Activated naive CD8-positive, alpha-beta T cell treated with anti-CD3 and anti-CD28 coated beads for 36 hours (primary cell): ENCODE measurements at places on chromosomes 2 and 18. TPM values are rescaled to one million over a fixed set of nuclear protein-coding genes. Genes with fewer than 3 reads are reported as not detected.

DNA sequence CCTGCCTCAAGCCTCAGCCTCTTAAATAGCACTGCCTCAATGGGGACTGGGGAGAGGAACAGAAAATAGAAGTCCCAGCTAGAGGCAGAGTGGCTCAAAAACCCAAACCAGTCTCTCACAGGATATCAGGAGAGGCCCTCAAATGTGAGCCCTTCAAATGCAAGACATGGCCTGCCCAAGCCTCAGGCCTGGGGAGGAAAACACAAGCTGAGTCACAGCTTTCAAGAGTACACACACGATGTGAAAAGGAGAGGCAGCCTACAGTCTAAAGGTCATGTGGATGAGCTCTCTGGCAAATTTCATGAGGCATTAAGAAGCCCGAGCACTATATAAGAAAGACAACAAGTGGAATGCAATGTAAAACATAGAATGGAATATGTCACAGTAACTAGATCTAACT is 316.6 kb upstream of the MEX3C start:
- H3K4me1 ChIP-seq: no peaks in the 10 kb centered on the region
- H3K36me3 ChIP-seq: no peaks in the 10 kb centered on the region
- no peak overlapping the region for H3K4me3 ChIP-seq
- H3K27ac ChIP-seq: no peak overlapping the region

DNA sequence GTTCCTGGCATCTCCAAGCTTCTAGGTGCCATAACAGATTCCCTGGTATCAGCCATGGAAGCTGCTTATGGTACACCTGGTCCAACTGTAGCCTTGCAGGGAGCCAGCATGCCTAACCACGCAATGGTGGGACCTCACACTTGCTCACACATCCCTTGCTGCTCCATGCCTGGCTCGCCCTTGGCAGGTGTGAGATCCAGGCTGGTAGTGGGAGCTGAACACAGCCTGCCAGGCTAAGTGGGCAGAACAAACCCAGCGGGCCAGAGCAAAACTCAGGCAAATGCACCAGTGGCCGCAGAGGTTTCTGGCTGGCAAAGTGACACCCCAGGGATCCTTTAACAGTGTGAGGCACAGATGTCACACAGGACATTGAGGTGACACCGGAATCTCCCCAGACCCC is 185.8 kb downstream of the NDUFA10 start:
- H3K27ac ChIP-seq: no peak overlapping the region
- no peak for DNase-seq
- H3K27me3 ChIP-seq: peaks cover 9% of the 10 kb centered on the region
- H3K4me3 ChIP-seq: no peak overlapping the region
- no peaks in the 10 kb centered on the region for H3K36me3 ChIP-seq

DNA sequence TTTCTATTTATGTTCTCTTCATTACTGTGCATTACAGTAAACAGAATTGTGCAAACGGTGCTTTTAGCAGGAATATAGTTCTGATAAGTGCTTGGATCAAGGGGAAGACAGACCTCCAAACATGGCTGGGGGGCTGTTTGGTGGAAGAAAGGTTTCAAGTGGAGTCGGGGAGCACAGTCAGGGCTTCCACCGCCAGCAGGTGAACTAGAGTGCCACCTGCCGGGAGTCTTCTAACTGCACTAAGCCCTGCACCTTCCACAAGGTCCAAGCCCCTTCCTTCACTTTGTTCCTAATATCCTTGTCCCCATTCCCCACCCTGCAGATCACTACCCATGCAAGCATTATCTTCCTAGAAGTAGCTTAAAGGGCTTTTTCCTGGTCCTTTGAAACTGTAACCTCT is 11.1 kb downstream of the ONECUT2 start:
- peak; percentile 14 for DNase-seq
- no peaks in the 10 kb centered on the region for H3K36me3 ChIP-seq
- peaks cover 79% of the 10 kb centered on the region for H3K27me3 ChIP-seq
- H3K27ac ChIP-seq: no peak overlapping the region
- H3K4me1 ChIP-seq: peaks cover 4% of the 10 kb centered on the region

DNA sequence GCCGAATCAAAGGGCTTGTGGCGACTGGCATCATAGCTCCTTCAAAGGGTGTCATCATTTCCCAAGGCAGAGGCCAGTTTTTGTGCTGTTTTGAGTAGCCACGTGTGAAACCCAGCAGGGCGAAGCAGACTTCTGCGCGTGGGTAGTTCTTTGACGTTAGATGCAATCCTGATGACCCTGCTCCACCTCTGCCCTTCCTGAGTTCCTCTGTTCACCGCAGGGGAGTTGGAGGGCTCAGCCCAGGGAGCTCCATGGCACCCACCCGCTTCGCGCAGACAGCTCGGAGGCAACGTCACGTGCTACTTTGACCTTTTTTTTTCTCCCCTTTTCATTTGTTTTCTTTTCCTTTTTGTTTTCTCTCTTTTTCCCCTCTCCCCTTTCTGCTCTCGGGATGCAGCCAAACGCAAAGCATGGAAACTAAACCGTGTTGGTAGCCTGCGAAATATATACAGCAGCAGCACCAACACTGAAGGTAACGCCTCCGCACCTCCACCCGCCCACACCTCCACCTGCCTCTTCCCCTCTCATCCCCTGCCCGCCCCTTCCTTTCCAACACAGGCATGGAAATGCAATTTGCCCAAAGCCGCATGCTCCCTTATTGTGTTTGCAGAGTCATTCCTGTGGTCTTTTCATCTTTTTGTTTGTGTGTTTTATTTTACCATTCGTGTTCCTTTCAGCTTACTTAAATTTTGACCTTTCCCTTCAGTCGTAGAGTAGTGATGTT is 153.6 kb downstream of the GBX2 start:
- H3K27me3 ChIP-seq: peaks cover 19% of the 10 kb centered on the region
- no peak overlapping the region for H3K4me3 ChIP-seq
- no peak overlapping the region for H3K27ac ChIP-seq
- no peaks in the 10 kb centered on the region for H3K36me3 ChIP-seq

GRCh38 chr2:8414946-8415879 is 266.6 kb upstream of the ID2 start:
- H3K36me3 ChIP-seq: no peaks in the 10 kb centered on the region
- no peak overlapping the region for H3K27ac ChIP-seq
- peaks cover 4% of the 10 kb centered on the region for H3K27me3 ChIP-seq
- H3K4me1 ChIP-seq: peaks cover under 1% of the 10 kb centered on the region

- peaks cover 41% of the 10 kb centered on the region for H3K27me3 ChIP-seq
- H3K4me3 ChIP-seq: no peak overlapping the region
- H3K4me1 ChIP-seq: no peaks in the 10 kb centered on the region
- peaks cover 2% of the 10 kb centered on the region for H3K36me3 ChIP-seq
Observed at GRCh38 chr18:77366067-77366719, 116.5 kb downstream of the GALR1 start.

DNA sequence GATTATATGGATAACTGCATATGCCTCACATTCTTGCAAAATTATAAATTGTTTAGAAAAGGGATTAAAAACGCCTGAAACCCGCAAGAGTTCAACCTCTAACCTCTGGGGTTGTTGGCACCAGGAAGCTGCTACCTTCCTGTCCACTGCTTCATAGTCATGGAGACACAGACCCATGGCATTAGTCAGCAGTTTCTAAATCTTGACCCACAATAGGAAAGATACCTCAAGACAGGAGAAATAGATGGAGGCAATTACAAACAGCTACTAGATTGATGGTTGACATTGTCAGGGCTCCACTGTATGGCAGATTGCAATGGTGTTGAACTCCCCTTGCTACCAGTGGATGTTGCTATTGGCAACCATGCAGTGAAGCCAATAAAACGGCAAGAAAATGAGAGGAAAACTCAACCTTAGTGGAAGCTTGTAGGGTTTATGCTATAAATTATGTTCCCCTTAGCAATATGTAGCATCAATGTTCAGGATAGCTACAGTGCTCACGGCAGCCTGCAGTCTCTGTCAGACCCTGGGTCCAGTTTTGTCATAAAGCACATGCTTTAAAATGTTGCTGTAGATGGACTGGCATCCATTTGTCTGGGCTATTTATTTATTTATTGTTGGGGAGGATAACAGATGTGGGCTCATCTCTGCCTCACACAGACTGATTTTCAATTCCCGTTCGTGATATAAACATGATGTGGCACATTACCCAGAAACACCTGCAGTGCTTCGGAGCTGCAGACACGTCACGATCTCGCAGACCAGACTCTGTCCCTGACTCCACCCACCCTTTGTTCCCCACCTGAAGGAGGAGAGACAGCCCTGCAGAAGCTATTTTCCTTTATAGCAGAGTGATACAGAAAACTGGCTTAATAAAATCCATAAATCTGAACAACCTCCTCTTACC is 233.4 kb downstream of the AGPS start:
- peaks cover 7% of the 10 kb centered on the region for H3K4me1 ChIP-seq
- H3K36me3 ChIP-seq: no peaks in the 10 kb centered on the region
- H3K27ac ChIP-seq: no peak overlapping the region
- no peak overlapping the region for H3K4me3 ChIP-seq
- H3K27me3 ChIP-seq: peaks cover 8% of the 10 kb centered on the region

DNA sequence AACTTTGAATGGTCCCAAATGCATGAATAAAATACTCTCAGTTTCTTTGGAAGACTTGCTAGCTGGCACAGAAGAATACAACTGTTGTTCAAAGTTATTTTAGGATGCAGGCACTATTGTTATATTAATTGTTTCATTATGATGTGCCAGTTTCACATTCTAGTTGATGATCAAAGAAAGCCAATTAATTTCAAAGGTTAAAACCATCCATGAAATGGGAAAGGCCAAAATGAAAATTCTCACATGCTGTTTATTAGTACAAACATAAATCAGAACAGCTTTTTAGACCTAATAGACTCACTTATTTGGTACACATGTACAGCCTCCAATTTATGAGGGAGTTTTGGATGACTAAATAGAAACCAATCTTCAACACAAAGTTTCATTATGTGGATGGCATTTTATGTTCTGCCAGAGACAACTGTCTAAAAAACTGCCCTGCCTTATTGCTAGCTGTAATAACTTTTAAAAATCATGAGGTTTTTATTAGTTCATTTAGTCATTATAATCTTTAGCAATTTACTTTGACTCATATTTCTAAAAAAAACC is 42.2 kb downstream of the RFTN2 start:
- no peak for DNase-seq
- no peaks in the 10 kb centered on the region for H3K36me3 ChIP-seq
- no peak overlapping the region for H3K4me3 ChIP-seq
- no peaks in the 10 kb centered on the region for H3K27me3 ChIP-seq

- peaks cover 42% of the 10 kb centered on the region for H3K27me3 ChIP-seq
- no peak overlapping the region for H3K27ac ChIP-seq
- H3K36me3 ChIP-seq: no peaks in the 10 kb centered on the region
- peaks cover 7% of the 10 kb centered on the region for H3K4me1 ChIP-seq
- DNase-seq: peak; percentile 16
- H3K4me3 ChIP-seq: no peak overlapping the region
Observed at GRCh38 chr2:1854729-1855547, 110.6 kb upstream of the PXDN start.

DNA sequence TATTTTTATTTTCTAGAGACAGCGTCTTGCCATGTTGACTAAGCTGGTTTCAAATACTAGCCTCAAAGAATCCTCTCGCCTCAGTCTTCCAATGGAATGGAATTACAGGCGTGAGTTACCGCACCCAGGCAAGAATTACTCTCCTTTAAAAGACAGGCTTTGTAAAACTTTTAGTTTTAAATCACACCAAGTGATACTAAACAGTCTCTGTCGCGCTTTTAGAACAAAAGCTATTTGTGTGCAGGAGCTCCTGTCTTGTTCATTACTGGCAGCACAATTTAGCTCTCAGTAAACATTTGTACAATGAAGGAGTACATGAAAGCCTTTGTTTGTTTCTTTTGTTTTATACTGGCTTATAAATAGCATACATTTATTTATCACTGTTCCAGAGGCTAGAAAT is 1719.2 kb upstream of the PIK3C3 start:
- no peak overlapping the region for H3K27ac ChIP-seq
- DNase-seq: no peak
- no peaks in the 10 kb centered on the region for H3K4me1 ChIP-seq
- no peak overlapping the region for H3K4me3 ChIP-seq
- H3K27me3 ChIP-seq: no peaks in the 10 kb centered on the region
- H3K36me3 ChIP-seq: no peaks in the 10 kb centered on the region

DNA sequence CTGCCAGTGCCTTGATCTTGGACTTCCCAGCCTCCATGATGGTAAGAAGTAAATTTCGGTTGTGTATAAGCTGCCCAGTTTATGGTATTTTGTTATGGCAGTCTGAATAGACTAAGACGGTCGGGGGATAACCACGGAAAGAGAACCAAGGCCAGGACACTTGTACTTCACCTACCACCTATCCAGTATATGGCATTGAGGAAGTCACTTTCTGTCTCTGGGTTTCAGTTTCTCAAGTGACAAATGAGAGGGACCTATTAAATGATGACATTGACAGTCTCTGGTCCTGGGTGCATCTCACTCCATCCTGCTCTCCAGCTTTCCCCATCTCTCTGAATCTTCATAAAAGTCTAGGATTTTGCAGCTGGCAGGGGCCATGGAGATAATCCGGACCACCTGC is 183.8 kb upstream of the MSH6 start:
- no peaks in the 10 kb centered on the region for H3K27me3 ChIP-seq
- no peaks in the 10 kb centered on the region for H3K36me3 ChIP-seq
- H3K27ac ChIP-seq: no peak overlapping the region
- DNase-seq: no peak

- H3K27ac ChIP-seq: no peak overlapping the region
- DNase-seq: no peak
- no peaks in the 10 kb centered on the region for H3K27me3 ChIP-seq
- H3K36me3 ChIP-seq: no peaks in the 10 kb centered on the region
Observed at GRCh38 chr2:46831869-46832265, 83.7 kb downstream of the MCFD2 start.

GRCh38 chr2:155080373-155080772 is 381.9 kb downstream of the KCNJ3 start:
- no peaks in the 10 kb centered on the region for H3K36me3 ChIP-seq
- no peaks in the 10 kb centered on the region for H3K27me3 ChIP-seq
- no peaks in the 10 kb centered on the region for H3K4me1 ChIP-seq

- H3K27ac ChIP-seq: no peak overlapping the region
- no peaks in the 10 kb centered on the region for H3K27me3 ChIP-seq
- no peaks in the 10 kb centered on the region for H3K36me3 ChIP-seq
- no peaks in the 10 kb centered on the region for H3K4me1 ChIP-seq
- DNase-seq: no peak
- H3K4me3 ChIP-seq: no peak overlapping the region
Observed at GRCh38 chr2:59790186-59791003, 763.1 kb downstream of the BCL11A start.

The CFC1 gene
- total RNA-seq: not detected

The TNP1 gene
- not detected for total RNA-seq

The FNDC4 gene
- total RNA-seq: not detected

The MRPL19 gene
- total RNA-seq: 77.6 TPM

The STON1 gene
- 0.80 TPM for total RNA-seq
